ENCODE measurements at places on chromosomes 3 and 15.

GRCh38 chr3:56862352-56863062 lies 60.8 kb upstream of the ARHGEF3 start:
- no peak for DNase-seq

DNA sequence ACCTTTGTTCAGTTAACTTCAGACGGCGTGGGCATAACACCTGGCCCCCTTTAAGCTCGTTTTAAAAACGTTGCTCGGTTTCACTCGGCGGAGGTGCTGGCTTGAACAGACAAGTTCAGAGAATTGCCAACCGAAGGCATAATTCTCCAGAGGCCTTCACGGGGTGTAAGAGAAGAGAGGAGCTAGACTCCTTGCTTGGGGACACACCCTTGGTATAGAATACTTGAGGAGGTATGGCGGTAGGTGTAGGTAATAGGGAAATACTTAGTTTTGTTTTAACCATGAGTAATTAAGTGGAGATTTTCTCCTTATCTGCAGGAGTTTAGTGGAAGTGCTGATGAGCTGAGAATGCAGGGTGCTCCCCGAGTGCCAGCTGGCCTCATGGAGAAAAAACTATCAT lies 921 bp downstream of the FBXL2 start:
- no peak for DNase-seq

- DNase-seq, result no peak
Measured at GRCh38 chr15:100528833-100529428, at the start of gene CERS3. TSS of gene CERS3 (minus strand) at chr15:100528950. CDS start at chr15:100501849, 27,101 bp downstream.

- DNase-seq, result no peak
Measured at GRCh38 chr3:155153242-155154186, 73.4 kb downstream of the MME start.

DNA sequence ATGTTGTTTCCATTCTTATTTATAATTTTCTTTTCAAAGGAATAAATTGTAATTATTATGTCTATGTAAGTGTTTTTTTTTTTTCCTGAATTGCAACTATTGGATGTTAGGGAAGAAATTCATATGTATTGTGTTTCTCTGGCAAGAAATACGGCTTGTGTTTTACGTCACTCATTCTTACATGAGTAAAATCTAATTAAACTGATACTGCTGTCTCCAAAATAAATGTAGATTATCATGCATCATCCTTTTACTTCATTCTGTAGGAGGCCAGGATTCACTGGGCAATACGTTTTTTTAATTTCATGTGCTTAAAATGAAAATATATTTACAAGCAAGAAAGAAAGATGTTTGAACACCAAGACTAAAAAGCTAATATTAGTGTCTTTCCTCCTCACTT lies 590.8 kb downstream of the OTOL1 start:
- no peak for DNase-seq

DNA sequence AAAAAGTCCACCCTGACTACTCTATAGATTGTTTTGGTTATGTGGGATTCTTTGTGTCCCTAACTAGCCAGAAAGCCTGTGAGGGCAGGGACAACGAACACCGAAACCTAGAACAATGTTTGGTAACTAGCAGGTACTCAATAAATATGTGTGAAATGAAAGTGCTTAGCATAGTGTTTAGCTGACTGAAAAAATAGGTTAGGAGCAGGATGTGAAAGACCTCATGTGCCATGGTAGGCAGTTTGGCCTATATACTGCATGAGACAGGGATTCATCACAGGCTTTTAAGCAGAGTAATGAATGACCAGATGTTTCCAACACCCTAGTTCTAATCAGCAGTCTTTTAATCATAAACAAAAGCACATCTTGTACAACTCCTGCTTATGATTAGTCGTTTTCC lies 64.2 kb downstream of the MYO5A start:
- DNase-seq, result no peak

GRCh38 chr3:53754325-53754724 lies 91.9 kb downstream of the CHDH start:
- DNase-seq, result no peak

GRCh38 chr3:274927-275326 lies 78.4 kb downstream of the CHL1 start:
- DNase-seq, result no peak

- no peak for DNase-seq
Measured at GRCh38 chr3:4982773-4983738, 3.8 kb downstream of the BHLHE40 start.
